Activated CD4-positive, alpha-beta T cell treated with anti-CD3 and anti-CD28 coated beads, Interleukin-2, amount 50 U/mL, for 24 hours (primary cell): ENCODE measurements at places on chromosomes 16 and 17.
A peak's percentile ranks its signal among the peaks of the same experiment; 100 is the strongest.

GRCh38 chr17:60314423-60314822 is 77.5 kb downstream of the USP32 start:
- no peak for DNase-seq

- DNase-seq = no peak
Observed at GRCh38 chr17:5045496-5045895, 10.3 kb upstream of the SLC52A1 start.

GRCh38 chr17:37082311-37082860 is 133.6 kb downstream of the AATF start:
- DNase-seq = no peak

GRCh38 chr17:549177-550040 is 165.2 kb downstream of the VPS53 start:
- DNase-seq = no peak

GRCh38 chr16:5523829-5524228 is 426.2 kb upstream of the EEF2KMT start:
- DNase-seq = no peak

- no peak for DNase-seq
Observed at GRCh38 chr16:79869304-79870015, 268.9 kb upstream of the MAF start.

GRCh38 chr16:88705801-88706228 is 393 bp downstream of the RNF166 start:
- DNase-seq = no peak

GRCh38 chr17:73414171-73414955 is 102.6 kb upstream of the CDC42EP4 start:
- DNase-seq = no peak

GRCh38 chr17:83149761-83150251 is 70.4 kb downstream of the METRNL start:
- no peak for DNase-seq

DNA sequence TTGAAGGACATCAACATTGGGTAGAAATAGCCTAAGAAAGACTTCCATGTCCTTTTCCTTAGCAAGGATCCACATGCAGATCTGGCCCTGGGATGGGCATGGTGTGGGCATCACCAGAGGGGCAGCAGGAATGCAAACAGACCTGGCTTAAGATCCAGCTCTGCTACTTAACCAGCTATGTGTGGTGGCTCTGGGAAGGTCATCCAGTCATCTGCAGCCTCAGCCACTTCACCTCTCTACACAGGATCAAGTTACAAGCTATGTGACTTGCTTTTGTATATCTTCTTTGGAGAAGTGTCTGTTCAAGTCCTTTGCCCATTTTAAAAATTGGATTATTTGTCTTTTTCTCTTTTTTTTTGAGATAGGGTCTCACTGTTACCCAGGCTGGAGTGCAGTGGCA is 13.5 kb upstream of the ADORA2B start:
- no peak for DNase-seq

DNA sequence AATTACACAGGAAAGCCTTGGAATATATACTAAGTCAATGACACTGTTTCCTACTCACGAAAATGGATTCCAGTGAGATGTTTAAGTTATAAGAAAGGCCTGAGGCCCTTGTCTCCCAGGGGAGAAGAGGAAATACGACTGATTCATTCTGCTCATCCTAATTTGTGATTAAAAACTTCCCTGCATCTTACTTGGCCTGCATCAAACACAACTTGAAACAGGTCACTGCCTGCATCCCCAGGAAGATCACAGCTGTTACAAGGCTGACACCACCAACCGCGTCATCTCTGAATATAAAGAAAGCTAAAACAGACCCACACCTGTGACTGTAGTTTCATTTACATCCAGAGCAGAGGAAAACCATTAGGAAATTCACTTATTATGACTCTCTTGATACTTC is 121.9 kb downstream of the DNAH3 start:
- no peak for DNase-seq

GRCh38 chr16:20867585-20867984 is 32.6 kb downstream of the DCUN1D3 start:
- no peak for DNase-seq

DNA sequence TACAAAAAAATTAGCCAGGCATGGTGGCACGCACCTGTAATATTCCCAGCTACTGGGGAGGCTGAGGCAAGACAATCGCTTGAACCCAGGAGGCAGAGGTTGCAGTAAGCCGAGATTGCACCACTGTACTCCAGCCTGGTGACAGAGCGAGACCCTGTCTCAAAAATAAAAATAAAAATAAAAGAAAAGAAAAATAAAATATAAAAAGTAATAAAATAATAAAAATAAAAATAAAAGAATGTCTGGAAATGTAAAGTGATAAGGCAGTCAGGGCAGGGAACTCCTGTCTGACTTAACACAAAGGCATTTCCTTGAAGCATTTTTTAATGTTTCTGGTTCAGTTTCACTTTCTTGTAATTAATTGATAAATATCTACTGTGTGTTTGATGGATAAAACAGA is 34.7 kb upstream of the DNAJA2 start:
- no peak for DNase-seq

DNA sequence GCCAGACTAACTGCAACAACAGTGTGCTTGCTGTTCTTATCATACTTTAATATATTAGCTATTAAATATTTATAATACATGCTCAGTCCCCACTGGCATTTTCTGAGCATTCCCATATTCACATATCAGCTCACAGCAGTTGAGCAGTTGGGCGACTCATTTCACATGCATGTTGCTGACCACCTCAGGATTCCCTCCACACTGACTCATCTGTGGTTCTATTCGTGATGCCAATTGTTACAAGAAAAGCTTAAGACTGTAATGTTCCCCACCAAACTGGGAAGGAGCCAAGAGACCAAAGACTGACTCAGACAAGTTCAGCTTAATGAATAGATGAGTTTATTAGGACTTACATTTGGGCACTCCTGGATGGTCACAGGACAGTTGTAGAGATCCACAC is 100.3 kb upstream of the KIF2B start:
- DNase-seq = no peak

DNA sequence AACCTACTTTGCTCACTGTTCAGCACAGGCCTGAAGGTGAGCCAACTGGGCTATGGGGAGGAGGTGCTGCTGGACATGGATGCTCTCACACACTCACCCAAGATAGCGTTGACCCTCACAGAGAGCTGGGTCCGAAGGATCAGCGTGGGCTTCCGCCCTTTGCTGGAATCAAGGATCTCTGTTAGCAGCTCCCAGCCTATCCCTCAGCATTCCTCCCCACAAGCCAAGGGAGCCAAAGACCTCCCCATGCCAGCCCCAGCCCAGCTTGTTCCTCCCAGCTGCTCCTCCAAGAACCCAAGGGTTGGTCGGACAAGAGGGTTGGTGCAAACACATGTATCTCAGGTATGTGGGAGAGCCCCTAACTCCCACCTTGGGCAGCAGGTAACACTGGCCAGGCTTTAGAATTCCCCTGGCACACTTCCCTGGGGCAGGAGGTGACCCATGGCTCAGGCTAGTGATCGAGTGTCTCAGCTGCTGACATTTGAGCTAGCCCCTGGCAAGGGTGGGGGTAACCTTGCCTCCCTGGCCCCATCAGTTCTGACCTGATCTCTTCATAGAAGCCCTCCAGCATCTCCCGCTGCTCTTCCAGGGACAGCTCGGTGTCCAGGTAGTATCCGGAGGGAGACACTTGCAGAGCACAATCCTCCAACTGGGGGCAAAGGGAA is 8.3 kb downstream of the FHOD1 start:
- no peak for DNase-seq

DNA sequence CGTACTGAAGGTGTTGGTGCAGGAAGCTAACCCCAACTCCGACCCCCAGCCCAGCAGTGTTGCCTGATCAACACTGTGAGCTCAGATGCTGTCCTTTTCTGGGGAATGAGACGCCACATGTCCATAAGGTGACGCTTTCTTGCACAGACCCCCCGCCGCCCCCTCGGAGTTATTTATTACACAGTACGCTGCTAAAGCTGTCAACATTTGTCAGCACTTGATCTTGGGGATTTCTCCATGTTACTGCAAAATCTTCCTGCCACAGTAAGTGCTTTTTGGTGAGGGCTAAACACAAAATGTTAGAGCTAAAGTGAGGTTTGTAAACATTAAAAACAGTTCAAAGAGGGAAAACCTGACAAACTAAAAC is 15.9 kb downstream of the CMTM3 start:
- DNase-seq = no peak

- no peak for DNase-seq
Observed at GRCh38 chr17:81697261-81698044, 5.7 kb upstream of the MRPL12 start.

DNA sequence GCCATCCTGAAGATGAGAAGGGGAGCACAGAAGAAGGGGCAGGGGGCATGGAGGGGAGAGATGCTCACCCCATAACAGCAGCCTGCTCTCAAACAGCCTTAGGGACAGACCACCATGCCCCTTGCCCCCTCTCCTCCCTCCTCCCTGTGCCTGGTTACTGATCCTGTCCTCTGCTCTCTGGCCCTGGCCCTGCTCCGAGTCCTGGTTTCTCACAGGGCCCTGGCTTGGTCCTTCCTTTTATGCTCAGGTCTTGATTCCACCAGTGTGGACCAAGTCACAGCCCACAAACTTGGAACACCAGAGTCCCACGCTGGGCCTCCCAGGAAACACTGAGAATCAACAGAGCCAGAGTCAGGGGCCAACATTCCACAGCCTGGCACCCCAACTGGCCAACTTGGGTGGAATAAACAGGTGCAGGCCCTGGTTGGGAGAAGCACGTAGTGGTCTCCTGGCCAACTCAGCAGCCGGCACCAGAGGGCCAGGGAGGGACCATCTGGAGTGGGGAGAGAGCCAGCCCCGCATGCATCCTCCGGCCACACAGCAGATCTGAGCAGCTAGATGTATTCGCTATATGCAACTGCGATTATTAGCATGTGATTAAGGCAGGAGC is 44.9 kb upstream of the CDC42EP4 start:
- DNase-seq = no peak

DNA sequence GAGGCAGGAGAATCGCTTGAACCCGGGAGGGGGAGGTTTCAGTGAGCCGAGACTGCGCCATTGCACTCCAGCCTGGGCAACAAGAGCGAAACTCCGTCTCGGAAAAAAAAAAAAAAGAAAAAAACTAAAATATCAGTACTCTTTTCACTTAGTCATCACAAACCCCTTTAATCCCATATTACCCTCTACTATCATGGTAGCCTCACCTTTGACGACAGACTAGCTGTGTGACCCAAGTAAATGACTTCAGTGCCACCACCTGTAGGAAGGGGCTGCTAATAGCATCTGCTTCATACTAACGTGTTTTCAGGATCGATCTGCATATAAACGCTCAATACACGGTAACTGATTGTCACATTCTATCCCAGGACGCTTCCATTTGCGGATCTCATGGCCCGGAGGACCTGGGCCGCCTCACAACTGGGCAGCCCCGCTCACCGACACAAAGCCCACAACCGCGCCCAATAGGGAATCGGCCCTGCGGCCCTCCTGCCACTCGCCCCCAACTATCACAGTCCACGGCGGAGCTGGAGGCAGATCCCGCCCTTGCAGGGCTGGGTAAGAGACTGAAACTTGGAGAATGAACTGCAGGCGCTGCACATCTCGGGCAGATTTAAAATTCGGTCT is 1.1 kb upstream of the ZNF263 start:
- no peak for DNase-seq

GRCh38 chr17:26731005-26731921 is 562.7 kb upstream of the WSB1 start:
- no peak for DNase-seq

DNA sequence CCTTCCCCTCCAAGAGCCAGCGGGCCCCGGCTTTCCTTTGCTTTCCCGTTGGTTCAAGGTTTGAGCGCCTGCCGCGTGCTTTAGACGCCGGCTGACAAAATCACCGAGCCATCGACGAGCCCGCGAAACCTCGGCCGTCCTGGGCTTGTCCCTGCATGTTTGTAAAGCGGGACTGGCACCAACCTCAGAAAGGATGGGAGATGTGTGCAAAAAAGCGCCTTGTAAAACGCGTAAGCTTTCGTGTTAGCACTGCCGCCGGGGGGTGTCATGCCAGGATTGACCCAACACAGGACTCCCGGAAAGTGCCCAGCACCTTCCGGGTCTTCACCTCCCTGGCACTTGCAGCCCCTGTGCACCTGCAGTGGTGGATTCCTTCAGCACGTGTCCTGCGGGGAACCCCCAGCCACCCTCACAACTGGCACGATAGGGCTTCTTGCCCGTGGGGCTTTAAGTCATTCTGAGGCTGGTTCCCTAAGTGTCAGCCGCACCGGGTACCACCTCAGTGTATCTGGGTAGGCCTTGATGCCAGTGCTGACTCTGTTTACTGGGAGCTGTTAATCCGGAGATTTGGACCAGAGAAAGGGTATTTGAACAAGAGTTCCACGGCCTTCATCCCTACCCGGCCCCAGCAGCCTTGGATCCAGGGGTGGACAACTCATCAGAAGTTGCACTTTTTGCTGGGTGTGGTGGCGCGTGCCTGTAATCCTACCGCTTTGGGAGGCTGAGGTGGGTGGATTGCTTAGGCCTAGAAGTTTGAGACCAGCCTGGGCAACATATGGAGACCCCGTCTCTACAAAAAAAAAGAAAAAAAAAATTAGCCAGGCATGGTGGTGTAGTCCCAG is 817 bp downstream of the NDUFAF8 start:
- peak; percentile 49 for DNase-seq

DNA sequence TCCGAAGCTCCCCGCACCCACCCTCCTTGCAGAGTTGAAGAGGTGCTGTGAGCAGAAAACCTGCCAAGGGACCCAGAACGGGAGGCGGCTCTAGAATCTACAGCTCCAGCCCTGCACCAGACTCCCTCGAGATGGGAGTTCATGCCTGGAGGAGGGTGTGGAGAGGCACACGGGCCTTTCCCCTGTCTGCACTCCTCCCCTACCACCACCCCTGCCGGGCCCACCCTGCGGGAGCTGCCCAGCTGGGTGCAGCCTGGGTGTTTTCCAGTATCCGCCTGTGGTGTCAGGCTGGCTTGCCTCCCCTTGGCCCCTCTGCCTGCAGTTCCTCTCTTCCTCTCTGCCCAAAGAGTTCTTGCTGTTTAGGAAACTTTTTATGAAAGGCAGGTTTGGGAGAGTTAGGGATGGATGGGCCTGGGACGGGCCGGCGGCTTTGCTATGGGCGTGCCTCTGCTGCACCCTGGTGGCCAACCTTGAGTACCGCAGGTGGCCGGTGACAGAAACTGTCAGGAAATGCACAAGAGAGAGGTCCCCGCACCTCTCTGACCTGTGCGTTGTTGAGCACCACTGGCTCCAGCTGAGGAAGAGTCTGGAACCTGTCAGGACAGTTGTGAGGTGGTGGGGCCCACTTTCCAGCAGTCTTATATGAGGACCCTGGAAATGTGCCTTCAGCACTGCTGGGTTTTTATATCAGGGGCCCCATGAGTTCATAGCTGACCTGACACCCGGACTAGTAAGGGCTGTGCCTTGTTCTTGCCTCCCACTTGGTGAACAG is 354.1 kb downstream of the SEC14L1 start:
- DNase-seq = peak; percentile 64

- no peak for DNase-seq
Observed at GRCh38 chr16:82954224-82954929, 327.6 kb downstream of the CDH13 start.

DNA sequence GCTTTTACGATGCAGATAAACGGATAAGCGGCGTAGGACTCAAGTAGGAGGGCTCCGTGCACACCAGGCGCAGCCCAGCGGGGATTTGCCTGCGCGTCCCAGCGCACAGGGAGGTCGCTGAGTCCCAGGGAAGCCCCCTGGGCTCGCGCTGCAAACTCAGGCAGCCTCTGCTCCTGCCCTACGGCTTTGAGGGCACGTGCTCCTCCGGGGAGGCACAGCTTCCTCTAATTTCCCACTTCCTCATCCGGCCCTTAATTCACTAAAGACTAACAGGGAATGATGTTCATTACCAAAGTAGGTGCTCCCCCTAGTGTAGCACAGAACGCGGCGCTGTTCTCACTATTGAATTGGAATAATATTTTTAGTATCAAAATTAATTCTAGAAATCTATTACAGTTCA is 825.4 kb downstream of the KCNJ18 start:
- no peak for DNase-seq
